ENCODE measurements at places on chromosomes 5 and 9.

DNA sequence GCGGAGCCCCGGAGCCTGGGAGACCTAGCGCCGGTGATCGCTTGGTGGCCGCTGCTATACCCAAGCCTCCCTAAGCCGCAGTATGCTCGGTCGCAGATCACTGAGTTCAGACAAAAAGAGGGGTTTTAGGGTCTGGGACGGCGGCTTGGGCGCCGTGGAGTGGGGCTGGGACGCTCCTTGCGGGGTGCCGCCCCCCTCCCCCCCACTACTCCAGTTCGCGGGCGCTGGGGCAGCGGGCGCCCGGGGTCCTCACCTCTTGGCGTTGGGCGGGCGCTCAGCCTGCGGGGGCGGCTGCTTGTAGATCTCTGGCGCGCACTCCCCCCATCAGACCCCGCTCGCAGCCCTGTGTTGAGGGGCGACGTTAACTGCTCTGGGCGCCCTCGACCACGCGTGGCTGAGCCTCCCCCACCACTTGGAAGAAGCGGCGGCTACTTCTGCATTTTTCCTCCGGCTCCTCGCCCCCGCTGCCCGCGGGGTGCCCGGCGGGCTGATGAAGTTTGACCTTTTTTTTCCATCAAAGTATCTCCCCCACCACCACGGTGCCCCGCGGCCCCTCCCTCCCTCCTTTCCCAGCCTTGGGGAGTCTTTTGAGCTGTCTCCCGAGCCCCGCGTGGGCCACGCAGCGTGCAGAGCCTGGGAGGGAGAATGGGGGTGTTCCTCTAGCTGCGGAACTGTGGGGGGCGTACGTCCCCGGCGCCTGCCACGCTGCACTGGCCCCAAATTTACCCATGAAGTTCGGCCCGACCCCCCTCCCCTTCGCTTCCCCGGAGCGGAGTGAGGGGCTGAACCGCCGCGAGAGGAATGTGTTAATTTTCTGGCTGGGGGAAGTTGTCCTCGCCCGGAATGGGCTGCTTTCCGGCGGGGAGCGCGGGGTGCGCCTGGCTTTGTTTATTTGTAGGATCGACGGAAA, 1.2 kb downstream of the CXXC5 start:
- DNase-seq, result peak; percentile 64

DNA sequence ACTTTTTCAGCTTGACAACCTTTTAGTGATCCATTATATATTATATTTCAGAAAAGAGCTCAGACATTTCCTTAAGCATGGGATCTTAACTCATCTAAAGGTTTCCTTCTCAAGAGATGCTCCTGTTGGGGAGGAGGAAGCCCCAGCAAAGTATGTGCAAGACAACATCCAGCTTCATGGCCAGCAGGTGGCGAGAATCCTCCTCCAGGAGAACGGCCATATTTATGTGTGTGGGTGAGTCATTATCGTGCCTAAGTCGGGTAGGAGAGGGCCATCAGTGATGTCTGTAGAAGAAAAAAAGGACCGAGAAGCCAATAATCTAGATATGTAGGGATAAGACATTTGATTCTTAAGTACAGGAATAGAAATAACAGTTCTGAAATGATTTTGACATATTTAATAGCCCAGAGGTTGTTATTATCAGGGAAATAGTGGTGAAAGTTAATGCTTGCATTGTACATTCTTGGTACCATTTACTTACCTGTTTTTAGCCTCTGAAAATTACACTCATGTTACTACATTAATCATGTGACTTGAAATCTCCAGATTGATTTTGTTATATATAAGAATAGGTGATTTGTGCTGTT, 28.2 kb downstream of the MTRR start:
- DNase-seq, result peak; percentile 76

GRCh38 chr9:71897577-71897976, 13.4 kb downstream of the ABHD17B start:
- DNase-seq, result peak; percentile 79

DNA sequence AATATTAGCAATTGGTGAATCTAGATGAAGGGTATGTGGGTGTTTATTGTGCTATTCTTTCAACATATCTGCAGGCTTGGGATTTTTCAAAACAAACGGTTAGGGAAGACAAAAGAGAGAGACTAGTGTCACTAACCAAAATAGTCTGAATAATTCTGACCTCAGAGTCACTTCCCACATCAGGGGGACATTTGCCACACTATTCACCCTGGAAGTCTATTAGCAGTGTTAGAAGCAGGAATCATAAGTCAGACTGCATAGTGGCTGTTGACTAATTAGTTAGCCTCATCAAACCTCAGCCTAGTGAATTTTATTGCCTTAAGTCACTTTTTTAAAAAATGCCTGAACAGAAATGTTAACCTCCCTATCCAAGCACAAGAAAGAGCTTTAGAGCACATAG, 169.2 kb upstream of the RGMB start:
- DNase-seq, result no peak

DNA sequence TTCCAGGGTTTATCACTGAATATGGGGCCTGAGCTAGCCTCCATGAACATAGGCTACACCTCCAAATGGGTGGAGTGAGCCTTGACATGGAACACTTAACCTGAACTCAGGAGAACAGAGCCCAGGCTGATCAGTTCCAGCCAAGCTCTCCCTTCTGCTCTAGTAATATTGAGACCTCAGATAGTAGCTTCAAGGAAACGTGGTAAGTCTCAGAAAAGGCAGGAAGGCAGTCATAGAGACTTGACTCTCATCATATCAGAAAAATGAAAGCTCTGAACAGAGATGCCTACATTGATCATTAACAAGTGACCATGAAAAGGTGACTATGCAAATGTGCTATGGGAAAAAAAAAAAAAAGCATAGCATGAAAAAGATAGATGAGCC, 40.5 kb upstream of the MYO10 start:
- DNase-seq, result no peak

DNA sequence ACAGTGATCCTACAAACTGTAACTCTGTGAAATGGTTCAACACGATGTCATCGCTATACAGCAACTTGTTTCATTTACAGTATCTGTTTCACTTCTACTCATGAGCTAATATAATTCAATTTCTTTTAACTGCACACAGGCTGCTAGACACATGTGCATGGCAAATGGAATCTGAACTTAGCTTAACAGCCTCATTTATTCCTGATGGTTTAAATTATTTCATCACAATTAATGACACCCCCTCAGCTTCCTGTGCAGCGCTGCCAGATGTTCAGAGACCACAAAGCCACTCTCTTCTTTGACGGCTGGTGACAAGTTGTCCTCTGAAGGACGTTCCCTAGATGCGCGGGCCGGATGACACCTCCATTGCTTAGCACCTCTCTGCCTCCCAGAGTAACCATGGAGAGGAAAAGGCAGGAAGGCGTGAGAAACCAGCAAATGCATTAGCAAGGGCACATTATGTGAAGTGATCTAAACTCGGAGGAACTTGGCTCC, 191.1 kb downstream of the BNC2 start:
- DNase-seq, result no peak

- no peak for DNase-seq
These were observed 263.4 kb downstream of the DEPDC1B start for GRCh38 chr5:60436518-60436917.
